ENCODE measurements at places on chromosomes 1 and 21.

DNA sequence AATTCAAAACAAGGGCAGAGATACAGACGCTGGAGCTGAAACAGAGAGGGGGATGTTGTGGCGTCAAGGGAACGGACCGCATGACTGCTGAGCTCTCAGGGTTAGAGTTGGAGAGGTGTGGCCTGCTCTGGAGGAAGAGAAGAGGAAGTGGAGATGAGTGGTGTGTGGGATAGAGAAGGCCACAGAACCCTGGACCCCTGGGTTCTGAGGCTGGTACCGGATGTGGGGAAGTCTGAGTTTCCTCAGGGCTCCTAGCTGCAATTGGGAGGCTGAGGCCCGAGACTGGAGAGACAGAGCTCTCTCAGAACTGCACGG is 1.8 kb downstream of the BCAN start:
- ATAC-seq = no peak

GRCh38 chr1:228541725-228542124 is 54.5 kb downstream of the RNF187 start:
- no peak for ATAC-seq

- no peak for ATAC-seq
These were observed 32.0 kb upstream of the IGSF5 start for GRCh38 chr21:39712976-39713375.

GRCh38 chr1:100658716-100659026 is 60.9 kb upstream of the VCAM1 start:
- ATAC-seq = no peak

- no peak for ATAC-seq
These were observed 3.2 kb upstream of the TFAP2E start for GRCh38 chr1:35569936-35570335.

Data from SK-N-SH treated with all-trans-retinoic acid at 6 μM for 48 hours (cell line).